ENCODE measurements at places on chromosomes 7 and 10.

GRCh38 chr7:101754424-101755159 is 62.8 kb upstream of the CUX1 start:
- peak; percentile 29 for DNase-seq

GRCh38 chr7:79982141-79982770 is 152.4 kb upstream of the GNAI1 start:
- no peak for DNase-seq

GRCh38 chr10:14669576-14669975 is 105.1 kb downstream of the FAM107B start:
- DNase-seq, result peak; percentile 8

GRCh38 chr10:114862456-114862855 is 40.9 kb downstream of the FHIP2A start:
- DNase-seq, result no peak

DNA sequence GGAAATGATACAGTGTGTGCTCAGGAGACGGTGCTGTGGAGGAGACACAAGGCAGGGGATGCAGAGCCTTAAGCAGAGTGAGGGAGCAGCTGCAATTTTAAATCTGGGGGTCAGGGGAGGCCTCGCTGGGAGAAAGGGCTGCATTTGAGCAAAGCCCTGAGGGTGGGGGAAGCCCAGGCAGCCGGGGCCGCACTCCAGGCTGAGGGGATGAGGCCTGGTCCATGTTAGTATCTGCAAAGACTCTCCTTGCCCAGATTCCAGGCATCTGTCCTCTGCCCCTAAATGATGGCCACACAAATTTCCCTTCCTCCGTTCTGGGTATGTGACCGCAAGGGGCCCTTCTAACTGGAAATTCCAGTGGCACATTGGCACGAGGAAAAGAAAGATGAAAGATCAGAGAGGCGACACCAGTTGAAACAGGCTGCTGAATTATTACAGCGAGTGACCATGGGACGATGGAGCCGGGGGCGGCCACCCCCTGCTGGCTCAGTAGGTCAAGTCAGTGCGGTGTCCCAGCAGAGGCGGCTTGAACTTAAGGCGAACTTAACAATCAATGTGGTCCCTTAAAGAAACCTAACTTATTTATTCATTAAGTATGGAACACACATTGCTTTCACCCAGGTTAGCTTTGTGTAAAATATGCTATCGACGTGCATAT is 62.3 kb upstream of the KAT6B start:
- DNase-seq, result no peak

DNA sequence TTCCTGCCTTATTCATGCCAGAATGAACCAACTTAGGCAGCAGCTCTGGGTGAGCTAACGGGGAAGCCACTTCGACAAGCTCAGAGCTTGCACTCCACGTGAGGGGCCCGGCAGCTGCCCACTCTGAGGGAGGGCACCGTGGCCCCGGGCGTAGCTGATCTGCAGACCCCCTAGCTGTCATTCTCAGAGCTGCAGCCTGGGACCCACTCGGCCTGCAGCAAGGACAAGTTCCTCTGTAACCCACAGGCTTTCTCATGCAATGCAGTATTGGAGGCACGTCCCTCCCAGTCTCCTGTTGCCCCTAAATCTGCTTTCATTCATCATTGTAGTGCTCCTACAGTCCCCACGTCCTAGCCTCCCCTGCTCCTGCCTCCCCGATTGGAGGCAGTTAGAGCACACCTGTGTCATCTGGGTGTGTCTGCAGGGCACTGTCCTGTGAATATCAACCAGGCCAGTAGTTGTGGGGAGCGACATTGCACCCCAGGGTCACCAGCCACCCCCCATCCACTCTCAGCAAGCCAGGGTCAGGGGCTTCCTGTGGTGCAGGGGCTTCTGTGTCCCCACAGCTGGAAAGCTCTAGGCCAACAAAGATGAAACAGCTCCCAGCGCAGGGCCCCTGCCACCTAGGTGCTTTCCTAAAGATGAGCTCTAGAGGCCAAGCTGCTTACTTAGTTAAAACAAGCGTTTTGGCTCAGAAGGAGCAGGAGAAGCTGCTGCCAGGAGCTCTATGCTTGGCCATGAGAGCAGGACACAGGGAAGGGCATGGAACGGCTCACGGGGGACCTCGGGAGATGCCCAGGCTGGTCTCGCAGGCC is 333.6 kb downstream of the ADARB2 start:
- DNase-seq, result peak; percentile 13

- peak; percentile 26 for DNase-seq
Measured at GRCh38 chr7:55567571-55567970, 4.7 kb downstream of the VOPP1 start.

DNA sequence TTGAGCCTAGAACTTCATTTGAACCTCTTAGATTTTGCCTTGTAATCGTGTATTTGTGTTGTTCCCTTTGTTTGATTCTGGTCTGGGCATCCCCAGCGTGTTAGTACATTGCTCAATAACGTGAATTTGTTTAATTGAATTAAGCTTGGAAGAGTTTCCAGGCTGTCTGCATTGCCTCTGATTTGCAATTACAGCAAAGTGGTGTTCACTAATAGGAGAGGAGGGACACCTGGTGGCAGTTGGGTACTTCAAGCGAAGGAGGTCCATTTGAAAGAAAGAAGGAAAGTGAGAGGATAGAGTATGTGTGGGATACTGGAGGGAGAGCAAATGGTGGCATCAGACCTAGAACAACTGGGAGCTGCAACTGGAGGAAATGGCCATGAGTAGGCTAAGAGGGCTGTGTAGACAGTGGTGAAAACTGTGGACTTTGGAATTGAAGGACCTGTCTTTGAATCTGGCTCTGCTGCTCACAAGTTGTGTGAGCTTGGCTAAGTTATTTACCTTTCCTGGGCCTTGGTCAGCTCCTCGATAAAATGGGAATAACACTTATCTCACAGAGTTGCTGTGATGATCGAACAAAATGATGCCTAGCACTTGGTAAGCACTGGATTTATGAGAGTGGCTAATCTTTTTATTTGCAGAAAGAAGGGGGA is 15.1 kb downstream of the LSMEM1 start:
- peak; percentile 31 for DNase-seq

- no peak for DNase-seq
Measured at GRCh38 chr7:104149822-104150221, 58.0 kb downstream of the ORC5 start.

- DNase-seq, result no peak
Measured at GRCh38 chr7:43546231-43546630, 36.7 kb upstream of the STK17A start.

DNA sequence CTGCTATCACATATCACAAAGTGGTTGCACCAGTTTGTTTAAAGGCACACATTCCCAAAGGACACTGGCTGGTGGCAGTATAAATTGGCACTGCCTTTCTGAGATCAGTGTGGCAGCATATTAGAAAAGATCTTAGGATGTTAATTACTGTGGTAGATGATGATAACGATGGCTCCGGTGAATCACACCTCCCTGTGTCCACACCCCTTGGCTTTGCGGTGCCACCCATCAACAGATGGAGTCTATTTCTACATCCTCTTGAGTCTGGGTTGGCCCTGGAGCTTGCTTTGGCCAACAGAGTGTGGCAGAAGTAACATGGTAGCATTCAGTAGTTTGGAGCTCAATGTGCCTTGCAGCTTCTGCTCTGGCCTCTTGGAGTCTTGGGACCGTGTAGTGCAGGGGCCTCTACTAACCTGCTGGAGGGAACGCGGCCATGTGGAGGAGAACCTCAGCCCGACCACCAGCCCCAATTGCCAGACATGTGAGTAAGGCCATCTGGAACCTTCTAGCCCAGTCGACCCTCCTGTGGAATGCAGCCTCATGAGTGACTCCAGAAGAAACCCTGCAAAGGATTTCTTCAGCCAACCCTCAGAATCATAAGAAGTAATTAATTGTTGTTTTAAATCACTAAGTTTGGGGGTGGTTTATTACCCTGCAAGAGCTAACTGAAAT is 27.2 kb upstream of the PLEKHA1 start:
- DNase-seq, result no peak

DNA sequence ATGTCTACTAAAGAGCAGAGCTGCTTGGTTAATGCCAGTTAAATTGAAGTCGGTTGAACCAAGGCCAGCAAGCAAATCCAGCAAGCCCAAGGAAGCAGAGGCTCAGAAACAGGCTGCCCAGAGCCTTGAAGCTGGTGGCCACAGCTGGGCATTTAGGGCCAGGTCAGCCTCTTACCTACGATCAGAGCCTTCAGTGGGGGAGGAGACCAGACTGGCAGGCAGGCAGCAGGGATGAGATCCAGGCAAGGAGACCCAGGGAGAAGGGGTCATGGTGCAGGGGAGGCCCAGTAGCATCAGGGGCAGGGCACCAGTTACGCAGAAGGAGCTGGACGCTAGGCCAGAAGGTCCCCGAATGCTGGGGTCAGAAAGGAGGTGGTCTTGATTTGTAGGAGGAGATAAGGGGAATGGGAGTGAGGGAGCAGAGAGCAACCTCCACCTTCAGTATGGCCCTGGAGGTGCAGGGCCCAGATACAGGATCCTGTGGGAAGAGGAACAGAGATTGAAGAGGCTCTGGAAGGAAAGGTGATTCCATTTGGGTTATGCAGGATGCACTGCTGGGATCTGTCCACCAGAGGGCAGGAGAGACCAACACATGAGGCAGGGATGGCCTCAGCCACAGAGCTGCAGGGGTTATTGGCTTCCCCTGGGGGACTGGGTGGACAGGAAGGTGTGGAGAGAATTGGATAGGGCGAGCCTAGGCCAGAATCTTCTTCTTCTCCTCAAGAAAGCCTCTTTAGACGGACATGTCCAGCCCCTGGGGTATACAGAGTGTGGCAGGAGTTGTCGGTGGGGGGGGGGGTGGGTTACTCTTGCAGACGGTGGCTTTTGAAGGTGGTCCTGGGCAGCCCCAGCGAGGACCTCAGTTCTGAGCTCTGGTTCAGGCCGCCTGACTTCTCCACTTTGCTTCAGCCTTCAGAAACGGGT is 132.6 kb upstream of the PODXL start:
- peak; percentile 76 for DNase-seq

GRCh38 chr10:20622531-20623211 is 274.4 kb downstream of the NEBL start:
- no peak for DNase-seq

DNA sequence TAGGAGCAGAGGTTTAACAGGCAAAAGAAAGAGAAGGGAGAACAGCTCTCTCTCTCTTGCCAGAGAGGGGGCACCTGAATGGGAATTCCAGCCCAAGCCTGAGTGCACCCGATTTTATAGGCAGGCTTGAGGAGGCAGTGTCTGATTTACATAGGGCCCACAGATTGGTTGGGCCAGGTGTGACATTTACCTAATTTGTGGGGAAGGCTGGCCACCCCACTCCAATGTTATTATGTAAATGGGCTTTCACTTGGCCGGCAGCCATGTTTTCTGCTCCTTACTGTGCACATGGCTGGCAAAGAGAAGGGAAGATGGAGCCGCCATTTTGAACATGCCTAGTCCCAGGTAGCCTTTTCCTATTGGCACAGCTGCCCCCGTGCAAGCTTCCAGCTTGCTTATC is 735.5 kb upstream of the AUTS2 start:
- no peak for DNase-seq

DNA sequence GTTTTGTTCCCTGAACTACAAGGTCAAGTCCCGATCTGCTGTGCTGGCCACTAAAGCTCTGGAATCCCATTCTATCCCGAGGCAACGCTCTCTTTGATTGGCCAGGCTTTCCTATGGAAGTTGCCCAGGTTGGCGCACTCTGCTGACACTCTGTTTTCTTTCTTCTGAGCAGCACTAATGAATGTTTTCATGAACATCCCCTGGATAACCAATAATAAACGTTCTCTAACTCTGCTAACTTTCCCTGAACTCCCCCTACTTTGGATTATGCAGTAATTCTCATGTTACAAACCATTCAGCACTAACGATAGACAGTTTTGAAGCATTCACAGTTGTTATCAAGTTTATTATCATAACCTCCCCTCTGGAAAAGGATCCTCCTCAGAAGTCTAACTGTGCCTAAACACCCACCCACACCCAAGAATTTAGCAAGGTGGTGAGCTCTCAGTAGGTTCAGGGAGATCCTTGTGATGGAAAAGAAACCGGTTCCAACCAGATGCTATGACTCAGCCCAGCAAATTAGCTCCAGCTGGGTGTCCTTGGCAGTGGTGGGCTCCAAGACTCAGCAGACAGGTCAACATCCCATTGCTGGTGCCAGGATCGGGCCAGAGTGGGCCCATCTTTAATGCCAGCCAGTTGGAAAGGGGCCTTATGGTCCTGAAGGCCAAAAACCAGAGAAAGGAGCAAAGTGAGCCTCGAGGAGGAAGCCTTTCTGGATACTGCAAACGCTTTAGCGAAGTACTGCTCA is 68.4 kb downstream of the CREB3L2 start:
- no peak for DNase-seq

- DNase-seq, result no peak
Measured at GRCh38 chr10:112298581-112298980, 15.4 kb downstream of the TECTB start.

- DNase-seq, result no peak
Measured at GRCh38 chr10:8874972-8875371, 820.5 kb downstream of the GATA3 start.

DNA sequence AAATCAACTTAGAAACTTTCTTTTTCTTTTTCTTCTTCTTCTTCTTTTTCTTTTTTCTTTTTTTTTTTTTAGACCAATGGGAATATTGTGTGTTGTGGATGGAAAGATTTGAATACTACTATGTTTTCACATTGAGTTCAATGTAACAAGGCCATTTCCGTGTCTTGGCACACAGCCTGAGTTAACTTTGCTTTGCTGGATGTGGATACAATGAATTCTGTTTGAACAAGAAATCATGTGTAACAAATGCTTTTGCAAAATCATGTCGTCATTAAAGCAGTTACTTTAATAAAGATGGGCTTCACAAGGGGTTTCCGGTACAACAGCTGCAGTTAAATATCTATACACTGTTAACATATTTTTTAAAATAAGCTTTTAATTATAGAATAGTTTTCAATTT is 13.5 kb upstream of the ENTPD1 start:
- DNase-seq, result no peak

- no peak for DNase-seq
Measured at GRCh38 chr7:51045319-51046102, 262.8 kb upstream of the GRB10 start.

DNA sequence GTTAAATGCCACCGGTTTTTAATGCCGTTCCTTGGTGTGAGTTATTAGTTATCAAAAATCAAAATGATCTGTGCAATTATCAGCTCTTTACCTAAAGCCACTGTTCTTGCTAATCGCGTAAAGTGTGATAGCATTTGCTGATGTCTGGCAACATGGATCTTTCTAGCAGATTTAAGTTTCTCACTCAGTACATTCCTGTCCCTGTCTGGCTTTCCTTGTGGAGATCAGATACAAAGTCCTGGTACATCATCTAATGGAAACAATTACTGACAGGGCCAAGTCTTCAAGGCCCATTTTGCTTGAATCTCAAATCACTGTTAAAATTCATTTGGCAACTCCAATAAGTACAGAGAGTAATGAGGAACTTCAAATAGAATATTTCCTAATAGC is 755.7 kb downstream of the AUTS2 start:
- DNase-seq, result no peak

GRCh38 chr10:14603534-14604102 is 171.1 kb downstream of the FAM107B start:
- DNase-seq, result peak; percentile 59
